ENCODE measurements at places on chromosomes 4 and X.

- no peak for DNase-seq
Measured at GRCh38 chr4:97627750-97628149, 515.5 kb downstream of the STPG2 start.

DNA sequence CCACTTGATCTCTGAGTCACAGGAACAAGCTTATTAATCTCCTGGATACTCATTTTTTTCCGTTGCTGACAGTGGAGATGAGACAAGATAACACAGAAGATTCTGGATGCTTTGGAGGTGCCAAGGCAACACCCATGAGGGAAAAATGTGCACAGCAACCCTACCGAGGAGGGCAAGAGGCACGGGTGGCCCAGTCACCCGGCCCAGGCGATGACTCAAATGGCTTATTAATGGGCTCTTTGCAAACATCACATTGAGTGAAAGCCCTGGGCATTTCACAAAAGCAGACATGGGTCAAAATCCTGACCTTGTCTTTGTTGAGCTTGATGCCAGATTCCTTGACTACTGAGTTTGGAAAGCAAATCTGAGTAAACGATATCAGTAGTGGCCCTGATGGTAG lies 315.1 kb downstream of the STK32B start:
- no peak for DNase-seq

DNA sequence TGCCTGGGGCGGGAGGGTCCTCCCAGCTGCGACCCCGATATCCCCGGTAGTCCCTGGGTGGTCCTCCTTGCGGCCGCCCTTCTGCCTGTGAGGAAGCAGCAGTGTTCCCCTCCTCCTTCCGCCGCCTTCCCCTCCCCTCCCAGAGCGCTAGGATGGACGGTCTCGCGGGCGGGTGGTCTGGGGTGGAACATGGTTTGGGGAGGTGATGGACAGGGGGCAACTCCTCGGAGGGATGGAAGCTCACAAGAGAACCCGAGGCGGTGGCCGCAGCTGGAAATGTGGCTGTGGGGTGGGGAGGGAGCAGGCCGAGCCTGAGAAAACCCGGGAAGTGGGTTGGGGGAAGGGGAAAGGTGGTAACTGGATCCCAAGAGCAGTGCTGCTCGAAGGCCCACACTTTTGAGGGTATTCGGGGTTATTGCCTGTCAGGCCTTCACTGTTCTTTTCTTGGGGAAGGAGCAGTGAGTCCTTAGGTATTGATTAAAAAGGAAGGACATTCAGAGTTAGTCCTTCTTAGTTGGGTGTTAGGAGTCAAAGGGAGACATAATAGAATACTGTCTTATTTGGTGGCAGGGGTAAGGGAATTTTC lies 581 bp downstream of the UBE2K start:
- DNase-seq, result peak; percentile 16

- DNase-seq, result no peak
Measured at GRCh38 chr4:158535130-158535614, 13.5 kb downstream of the RXFP1 start.

GRCh38 chrX:29172880-29173279 lies 585.6 kb downstream of the IL1RAPL1 start:
- DNase-seq, result no peak

GRCh38 chrX:153876112-153876491 lies 9.9 kb downstream of the L1CAM start:
- DNase-seq, result no peak

DNA sequence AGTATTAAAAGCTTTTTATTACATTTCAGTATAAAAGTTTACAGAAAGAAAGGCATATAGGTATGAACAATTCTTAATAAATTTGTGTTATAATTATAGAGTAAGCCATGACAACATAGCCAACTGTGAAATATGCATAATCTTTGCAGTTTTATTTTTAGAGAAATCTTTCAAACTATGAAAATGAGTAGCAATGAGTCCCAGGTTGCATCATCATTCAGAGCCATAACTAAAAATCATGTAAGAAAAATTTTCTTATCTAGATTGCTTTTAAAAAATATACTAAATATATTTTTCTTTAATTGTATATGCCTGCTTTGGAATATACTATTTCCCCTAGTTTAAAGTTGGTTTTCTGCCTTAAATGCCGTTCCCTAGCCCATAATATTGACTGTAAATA lies 54.8 kb upstream of the NAF1 start:
- no peak for DNase-seq

DNA sequence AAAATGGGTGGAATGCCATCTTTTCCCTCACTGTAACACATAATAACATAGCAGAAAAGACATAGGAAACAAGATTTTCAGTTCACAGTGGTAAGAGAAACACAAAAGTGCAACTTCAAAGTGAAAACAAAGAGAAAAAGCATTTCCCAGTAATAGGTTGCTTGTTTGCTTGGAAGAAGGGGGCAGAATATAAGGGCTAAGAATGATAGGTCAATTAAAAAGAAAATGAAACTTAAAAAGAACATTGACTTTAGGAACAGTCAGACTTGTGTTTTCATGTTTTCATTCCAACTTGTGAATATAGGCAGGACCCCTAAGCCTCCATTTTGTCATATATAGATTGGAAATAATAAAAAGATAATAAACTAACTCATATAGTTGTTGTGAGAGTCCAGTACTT lies 168.2 kb upstream of the PPP3CA start:
- no peak for DNase-seq

DNA sequence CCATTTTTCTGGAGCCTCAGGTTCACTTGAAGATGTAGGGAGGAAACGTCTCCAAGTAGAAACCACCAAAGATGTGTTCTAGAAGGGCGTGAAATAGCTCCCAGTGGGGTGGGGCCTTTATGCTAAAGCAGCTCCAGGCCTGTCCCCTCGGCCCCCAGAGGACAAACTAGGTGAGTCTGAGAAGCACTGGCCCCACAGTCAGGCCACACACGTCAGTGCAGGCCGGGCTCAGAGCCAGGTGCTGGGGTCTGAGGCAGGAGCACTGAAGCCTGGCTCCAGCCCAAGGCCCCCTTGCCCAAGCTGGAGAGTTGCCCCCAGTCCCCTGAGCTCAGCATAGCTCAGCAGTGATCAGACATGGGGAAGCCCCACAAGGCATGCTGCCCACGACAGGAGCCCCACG lies 95.4 kb upstream of the PSAPL1 start:
- DNase-seq, result no peak

- DNase-seq, result no peak
Measured at GRCh38 chrX:96502507-96502906, 182.1 kb upstream of the DIAPH2 start.

DNA sequence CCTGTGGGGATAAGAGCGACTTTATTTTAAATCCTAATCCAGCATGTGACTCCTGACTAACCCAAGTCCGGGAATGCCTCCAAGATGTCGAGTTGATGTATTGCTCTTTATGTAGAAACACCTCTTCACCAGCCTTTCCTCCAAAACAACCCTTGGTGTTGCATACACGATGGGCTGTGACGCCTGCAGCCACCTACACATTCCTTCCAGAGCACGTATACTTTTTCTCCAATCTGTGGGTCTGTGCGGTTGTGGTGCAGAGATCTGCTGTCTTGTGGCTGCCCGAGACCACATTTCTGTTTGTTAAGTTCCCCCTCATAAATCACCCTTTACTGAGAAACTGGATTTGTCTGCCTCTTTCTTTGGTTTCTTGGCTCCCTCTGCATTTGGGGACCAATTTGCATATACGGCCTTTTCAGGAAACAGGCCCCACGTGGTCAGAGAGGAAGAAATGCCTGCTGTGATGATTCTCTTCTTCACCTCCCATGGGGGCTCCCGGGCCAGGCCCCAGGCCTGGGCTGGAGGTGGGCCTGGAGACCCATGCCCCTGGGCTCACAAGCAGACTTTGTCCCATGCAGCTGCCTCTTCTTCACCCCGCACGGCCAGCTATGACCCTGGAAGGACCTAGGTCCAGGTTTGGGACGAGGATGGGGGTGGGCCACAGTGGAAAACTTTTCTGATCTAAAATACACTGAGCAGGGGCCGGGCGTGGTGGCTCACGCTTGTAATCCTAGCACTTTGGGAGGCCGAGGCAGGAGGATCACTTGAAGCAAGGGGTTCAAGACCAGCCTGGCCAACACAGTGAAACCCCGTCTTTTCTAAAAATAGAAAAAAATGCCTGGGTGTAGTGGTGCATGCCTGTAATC lies 21.4 kb upstream of the AFAP1 start:
- no peak for DNase-seq

- no peak for DNase-seq
Measured at GRCh38 chrX:120731386-120731785, 101.5 kb upstream of the C1GALT1C1 start.

DNA sequence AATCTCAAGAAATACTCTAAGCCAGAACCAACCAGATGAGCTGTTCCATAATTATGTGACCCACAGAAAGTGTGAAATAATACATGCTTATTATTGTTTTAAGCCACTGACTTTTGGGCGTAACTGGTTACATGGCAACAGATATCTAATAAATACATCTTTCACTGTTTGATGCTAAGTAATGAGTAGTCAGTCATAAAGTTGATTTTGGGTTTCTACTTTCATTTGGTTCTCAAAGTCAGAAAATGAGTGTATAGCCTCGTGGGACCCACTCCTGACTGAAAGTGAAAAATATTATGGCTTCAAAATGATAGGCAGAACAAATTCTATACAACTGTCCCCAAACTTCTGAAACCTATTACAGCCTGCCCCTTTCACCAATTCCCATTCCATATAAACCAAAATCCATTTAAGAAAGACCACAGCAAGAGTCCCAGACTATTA lies 88.0 kb upstream of the CBR4 start:
- DNase-seq, result no peak

GRCh38 chr4:89113415-89113814 lies 2.1 kb downstream of the TIGD2 start:
- DNase-seq, result no peak

Data from SHP77 (cell line).